SK-N-SH (cell line): ENCODE measurements at places on chromosomes 13 and 19.

GRCh38 chr13:21243045-21243897, 66.8 kb downstream of the MRPL57 start:
- DNase-seq: no peak

DNA sequence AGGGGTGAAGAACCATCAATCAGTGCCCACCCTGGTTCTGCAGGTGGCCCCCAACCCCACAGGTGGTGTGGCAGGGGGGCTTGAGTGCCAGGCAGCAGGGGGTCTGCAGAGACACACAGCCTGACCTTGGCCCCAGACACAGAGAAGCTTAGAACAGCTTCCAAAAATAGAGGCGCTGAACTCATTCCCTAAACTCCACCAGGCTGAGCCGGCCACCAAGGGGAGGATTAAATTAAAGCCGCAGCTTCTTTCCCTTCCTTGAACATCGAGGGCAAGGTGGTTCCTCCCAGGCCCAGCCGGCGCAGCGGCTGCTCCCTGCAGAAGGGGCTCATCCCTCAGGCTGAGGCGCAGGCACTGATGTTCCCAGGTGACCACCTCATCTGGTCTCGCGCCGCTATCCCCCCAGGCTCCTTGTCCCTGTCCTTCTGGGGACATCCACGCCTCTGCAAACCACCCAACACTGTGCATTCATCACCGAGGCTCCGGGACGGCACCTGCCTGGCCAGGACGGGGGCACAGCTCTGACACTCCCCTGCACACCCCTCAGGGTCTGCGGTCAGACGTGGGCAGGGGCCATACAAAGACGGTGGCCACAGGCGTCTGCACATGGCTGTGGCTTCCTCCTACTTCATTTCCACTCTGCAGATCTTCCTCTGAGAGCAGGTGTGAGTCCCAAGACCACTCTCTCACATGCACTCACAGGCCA, 30.9 kb downstream of the LAMP1 start:
- DNase-seq: peak; percentile 46

GRCh38 chr19:35107545-35107944, 8.1 kb upstream of the FXYD3 start:
- DNase-seq: no peak

- peak; percentile 74 for DNase-seq
Observed at GRCh38 chr19:46503848-46504453, 8.3 kb upstream of the PNMA8B start.

GRCh38 chr19:16830679-16831078, 1.5 kb downstream of the SIN3B start:
- DNase-seq: no peak

DNA sequence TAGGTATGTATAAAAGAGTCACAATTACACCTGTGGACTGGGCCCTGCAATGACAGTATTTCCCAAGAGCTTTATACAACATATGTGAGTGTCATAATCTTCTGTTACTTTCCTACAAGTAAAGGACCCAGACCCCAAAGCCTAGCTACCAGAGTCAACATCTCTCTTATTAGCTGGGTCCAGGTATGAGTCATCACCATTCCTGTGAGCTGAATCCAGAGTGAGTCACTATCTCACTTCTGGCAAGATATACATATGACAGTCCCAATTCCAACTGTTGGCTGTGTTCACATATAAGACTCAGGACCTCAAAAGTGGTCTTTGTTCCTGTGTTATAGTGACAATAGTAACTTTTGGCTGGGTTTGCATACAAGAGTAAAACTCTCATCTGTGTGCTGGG, 46.7 kb downstream of the ZNF729 start:
- DNase-seq: no peak

DNA sequence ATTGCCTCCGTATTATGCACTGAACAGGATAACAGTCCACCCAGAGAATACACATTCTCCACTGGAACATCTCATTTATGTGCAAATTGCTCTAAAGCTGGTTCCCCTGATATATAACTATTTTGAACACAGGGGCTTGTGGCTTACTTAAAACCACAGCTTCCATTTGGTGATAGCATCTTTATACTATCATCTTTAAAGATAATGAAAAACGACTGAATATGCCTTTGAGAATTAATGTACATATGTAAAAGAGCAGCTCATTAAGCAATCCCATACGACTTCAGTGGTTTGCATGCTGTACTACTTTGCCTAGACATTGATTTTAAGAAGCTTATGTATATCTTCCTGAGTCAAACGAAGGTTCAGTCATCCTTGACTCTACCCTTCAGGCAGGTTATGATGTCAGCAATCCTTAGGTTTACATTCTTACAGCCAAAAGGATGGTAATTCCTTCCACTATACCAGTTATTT, 40.8 kb downstream of the BRD4 start:
- no peak for DNase-seq

GRCh38 chr19:27754700-27755099, 1458.3 kb downstream of the UQCRFS1 start:
- no peak for DNase-seq

- no peak for DNase-seq
Observed at GRCh38 chr13:46496086-46496485, 56.9 kb upstream of the LRCH1 start.

- DNase-seq: no peak
Observed at GRCh38 chr13:109160887-109161669, 531.7 kb downstream of the MYO16 start.

DNA sequence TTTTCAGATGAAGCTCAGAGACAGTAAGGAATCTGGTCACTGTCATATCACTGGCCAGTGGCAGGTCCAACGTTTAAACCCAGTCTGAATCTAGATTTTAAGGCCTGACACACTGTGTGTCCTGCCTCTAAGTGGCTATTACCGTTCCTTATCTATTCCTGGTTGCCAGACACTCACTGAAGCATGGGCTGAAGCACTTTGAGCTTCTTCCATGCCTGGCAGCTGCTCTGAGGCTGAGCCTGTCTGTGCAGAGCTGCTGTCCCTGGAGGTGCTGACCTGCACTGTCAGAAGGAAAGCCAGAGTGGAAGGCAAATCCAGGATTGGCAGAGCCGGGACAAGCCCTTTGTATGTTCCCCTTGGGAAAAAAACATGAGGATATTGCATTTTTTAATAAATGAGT, 109.2 kb upstream of the SLC7A1 start:
- DNase-seq: peak; percentile 64

DNA sequence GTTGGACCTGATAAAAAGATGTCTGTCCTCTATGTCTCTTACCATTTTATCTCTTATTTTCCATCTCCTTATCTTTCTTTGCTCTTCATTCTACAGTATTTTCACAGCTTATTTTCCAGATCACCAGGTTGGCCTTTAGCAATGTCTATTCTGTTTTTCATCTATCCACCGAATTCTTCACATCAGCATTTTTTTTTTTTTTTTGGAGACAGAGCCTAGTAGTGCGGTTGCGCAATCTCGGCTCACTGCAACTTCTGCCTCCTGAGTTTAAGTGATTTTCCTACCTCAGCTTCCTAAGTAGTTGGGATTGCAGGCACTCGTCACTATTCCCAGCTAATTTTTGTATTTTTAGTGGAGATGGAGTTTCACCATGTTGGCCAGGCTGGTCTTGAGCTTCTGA, 49.0 kb downstream of the DNAJC15 start:
- no peak for DNase-seq

GRCh38 chr13:48162217-48162616, 67.3 kb upstream of the MED4 start:
- DNase-seq: no peak

GRCh38 chr13:23432626-23433025, 876 bp downstream of the SACS start:
- no peak for DNase-seq

DNA sequence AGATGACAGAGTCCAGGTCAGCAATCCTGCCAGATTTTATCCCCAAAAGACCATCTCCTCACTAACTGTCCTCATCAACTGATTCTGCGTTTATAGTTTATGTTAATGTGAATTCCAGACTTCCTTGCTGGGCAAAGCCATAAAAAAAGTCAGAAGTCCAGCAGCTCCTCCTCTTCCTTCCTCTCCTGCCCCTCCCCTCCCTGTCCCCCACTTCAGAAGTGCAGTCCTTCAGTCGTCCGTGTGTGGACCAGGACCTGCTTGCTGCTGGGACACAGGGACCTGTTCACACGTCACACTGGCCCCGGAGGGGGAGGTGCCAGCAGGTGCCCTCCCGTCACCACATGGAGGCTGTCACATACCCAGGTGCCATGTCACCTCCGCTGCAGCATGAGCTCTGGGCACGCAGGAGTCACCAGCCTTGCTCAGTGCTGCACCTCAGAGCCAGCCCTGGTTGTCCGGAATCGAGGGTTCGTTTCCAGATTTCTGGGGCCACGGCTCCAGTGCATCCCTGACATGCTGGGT, 4.0 kb upstream of the MCF2L start:
- no peak for DNase-seq

DNA sequence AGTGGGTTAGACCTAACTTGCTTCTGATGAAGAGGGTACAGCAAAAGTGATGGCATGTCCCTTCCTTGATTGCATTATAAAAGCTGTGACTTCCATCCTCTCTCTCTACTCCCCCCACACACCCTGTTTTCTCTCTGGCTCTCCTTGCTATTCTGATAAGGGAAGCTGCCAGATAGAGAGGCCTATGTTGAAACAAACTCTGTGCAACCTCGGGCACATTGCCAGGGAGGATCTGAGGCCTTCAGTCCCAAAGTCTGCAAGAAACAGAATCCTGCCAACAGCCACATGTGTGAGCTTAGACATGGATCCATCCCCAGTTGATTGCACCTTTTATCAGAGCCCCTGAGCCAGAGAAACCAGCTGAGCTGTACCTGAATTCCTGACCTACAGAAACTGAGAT, 44.8 kb upstream of the ARGLU1 start:
- DNase-seq: no peak
